ENCODE measurements at places on chromosomes 4 and X. TPM values are rescaled to one million over a fixed set of nuclear protein-coding genes. Genes with fewer than 3 reads are reported as not detected.

GRCh38 chr4:82499738-82500434 lies 61.9 kb downstream of the TMEM150C start:
- DNase-seq, result no peak

- no peak for DNase-seq
Observed at GRCh38 chrX:21800344-21800770, 39.1 kb upstream of the MBTPS2 start.

DNA sequence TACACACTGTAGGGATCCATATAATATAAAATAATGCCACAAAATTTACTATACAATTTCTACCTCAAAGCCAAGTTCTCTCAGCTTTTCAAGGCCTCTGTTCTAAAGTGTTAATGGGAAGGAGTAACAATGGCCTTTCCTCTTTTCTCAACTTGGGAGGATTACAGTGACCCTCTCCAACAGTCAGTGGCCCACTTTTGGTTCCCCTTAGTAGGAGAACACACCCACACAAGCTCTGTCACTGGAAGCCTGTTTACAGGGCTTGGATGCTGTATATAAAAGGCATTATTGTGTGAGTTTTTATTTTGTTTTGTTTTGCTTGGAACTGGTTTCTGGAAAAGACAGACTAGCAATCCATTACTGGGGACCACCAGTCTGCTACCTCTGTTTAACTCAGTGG lies 1.8 kb downstream of the ARHGEF6 start:
- no peak for DNase-seq

DNA sequence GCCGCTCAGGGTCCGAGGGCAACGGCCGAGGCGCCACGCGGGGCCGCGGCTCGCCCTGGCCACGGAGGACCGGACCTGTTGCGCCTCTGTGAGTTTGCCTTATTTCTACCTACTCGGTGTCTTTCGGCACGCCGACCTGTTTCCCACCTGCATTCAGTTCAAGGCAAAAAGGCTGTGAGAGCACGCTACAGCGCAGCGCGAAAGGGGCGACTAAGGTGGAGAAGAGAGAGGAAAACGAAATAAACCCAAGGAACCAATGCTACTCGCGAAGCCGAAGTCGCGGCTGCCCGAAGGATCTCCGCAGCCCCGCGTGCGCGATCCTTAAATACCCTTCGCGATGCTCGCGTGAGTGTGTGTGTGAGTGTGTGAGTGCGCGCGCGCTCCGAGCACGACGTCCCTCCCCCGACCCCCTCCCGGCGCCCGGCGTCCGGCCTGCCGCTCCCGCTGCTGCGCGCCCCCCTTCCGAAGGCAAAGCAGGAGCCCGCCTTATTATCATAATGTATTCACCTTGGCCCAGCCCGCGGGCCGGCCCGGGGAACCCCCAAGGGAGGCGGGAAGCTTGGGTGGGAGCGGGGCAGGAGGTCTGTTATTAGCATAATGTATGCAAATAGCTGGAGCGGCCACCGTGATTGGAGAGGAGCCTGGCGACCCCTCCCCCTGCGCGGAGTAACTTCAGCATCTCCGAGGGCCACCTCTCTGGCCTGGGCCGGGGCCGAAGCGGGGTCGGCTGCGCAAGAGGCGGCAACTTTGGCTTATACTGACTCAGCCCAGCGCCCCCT lies at the start of gene COL25A1:
TSS of gene COL25A1 (minus strand) at position 298 of the 779 bp plus-strand sequence.
- DNase-seq, result peak; percentile 71

- DNase-seq, result no peak
Observed at GRCh38 chr4:125131891-125132680, 182.7 kb upstream of the FAT4 start.

- no peak for DNase-seq
Observed at GRCh38 chrX:149961572-149961971, 23.3 kb upstream of the EOLA2 start.

- no peak for DNase-seq
Observed at GRCh38 chrX:137432609-137433008, 133.3 kb upstream of the ZIC3 start.

DNA sequence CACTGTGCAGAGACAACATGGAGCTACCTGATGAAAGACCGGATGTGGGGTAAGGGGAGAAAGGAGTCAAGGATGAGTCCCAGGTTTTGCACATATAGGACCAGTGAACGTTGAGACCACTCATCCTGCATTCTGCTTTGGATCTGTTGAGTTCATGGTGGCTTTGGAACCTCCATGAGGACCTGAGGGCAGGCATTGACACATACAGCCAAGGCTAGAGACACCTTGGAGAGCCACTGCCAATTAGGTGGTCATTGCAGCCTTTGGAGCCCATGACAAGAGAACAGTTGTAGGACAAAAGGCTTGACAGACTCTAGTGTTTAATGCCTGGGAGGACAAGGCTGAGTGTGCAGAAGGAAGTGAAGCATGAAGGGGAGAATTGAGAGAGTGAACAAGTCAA lies 87.9 kb downstream of the STK32B start:
- DNase-seq, result no peak

GRCh38 chr4:125928652-125929051 lies 613.9 kb downstream of the FAT4 start:
- DNase-seq, result no peak

- no peak for DNase-seq
Observed at GRCh38 chr4:18676526-18676915, 655.0 kb upstream of the LCORL start.

- DNase-seq, result peak; percentile 9
Observed at GRCh38 chrX:151899622-151900021, 13.1 kb upstream of the MAGEA4 start.

GRCh38 chr4:101288365-101289145 lies 58.8 kb downstream of the PPP3CA start:
- DNase-seq, result no peak

GRCh38 chr4:4859799-4860599 lies 534 bp downstream of the MSX1 start:
- DNase-seq, result no peak

DNA sequence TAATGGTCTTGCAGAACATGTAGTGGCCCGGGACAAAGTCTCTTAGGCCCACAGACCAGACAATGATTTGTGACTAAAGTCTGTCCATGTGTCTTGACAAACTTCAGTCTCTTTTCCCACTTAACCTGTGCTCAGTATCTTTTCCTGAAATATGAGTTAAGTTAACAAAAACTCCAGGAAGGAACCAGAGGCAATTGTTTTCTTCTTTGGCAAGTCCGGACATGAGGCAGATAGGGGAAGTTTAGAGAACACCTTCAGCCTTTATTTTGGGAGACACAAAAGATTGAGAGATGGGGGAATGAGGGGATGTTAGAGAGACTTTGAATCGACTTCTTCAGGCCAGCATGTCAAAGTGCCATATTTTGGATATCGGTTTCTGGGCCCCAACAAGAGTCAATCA lies 80.2 kb upstream of the FRMPD4 start:
- no peak for DNase-seq

DNA sequence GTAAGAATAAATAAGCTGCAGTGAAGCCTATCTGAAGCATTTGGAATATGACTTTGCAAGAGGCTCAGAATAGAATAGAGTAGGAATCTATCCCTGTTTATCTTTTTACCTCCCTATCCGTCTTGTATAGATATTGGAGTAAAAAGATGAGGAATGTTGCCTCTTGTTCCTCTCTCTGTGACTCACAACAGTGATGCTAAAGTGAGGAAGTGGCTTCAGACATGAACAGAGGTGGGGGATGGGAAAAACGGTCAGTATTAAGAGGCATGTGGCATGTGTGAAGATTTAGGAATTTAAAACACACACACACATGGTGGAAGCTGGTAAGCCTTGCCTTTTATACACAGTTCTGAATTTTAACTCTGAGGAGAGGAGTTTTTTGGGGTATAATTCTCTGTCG lies 3.8 kb upstream of the DCAF4L1 start:
- no peak for DNase-seq

DNA sequence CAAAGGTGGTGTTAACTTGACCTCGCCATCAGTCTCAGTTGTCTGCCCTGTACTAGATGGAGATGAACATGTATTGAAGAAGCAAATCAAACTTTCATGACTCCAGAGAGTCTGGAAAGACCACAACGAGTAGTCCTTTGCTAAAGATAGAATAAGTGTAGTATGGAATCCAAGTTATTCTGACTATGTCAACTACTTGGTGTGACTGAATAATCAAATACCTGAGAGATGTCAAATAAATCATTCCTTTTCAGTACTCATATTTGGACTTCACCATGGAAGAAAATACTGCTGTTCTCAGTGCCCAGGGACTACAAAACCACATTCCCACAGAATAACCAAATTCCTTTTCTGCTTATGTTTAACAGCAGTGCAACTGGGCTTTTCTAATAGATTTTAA lies 161.2 kb upstream of the SPRY1 start:
- DNase-seq, result peak; percentile 72

DNA sequence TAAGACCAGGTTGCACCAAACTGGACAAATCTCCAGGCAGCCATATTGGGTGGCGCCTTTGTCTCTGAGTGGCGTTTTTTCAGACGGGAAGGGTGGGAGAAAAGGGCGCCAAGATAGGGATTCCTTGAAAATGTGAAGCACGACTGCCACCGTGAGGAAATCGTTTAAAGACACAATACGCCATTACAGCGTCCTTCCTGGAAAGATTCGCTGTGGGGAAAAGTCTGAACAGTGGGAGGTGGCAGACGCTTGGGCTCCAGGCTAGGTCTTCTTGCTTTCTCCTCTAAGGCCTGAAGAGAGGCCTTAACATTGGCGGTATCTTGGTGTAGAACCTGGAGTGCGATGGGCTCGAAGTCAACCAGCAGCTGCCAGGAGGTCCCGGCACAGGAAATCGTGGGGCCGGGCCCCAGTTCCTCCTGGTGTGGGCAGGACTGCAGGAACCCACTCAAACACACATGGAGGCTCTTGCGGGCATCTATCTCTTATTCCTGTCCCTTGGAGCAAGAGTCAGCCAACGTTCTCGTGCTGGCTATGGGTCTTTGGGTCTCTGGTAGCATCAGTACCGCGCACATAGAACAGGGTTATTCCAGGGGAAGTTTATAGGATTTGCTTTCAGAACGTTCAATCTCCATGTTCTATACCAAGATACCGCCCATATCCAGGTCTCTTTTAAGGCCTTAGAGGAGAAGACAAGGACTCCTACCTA lies 208.8 kb downstream of the OR13H1 start:
- DNase-seq, result peak; percentile 94

DNA sequence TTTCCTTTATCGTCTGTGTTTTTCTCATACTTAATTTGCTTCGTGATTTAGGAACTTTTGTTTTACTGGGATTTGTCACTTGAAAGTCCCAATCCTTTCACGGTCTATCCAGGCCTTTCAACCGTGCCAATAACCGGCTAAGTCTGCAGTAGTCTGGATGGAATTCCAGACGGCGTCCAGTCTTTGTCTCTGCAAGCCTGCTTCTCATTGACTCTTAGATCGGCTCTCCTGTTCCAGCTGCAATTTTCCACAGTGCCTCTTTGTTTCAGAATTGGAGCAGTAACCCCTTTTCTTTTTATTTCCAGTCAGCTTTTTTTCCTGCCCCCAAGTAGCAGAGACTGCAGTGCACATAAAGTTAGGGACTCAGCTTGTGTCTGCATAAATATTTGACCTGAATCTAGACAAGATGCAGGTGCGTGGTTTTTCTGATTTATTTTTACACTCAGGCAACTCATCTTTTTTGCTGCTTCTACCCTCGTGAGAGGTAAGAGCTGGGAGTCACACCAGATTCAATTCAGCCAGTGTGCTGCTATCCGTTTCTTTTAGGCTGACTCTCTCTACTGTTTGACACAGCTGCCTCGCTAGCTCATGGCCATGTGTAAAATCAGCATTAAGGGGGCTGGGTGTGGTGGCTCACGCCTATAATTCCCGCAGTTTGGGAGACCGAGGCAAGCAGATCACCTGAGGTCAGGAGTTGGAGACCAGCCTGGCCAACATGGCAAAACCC lies 37.4 kb upstream of the DHRSX start:
- peak; percentile 53 for DNase-seq

DNA sequence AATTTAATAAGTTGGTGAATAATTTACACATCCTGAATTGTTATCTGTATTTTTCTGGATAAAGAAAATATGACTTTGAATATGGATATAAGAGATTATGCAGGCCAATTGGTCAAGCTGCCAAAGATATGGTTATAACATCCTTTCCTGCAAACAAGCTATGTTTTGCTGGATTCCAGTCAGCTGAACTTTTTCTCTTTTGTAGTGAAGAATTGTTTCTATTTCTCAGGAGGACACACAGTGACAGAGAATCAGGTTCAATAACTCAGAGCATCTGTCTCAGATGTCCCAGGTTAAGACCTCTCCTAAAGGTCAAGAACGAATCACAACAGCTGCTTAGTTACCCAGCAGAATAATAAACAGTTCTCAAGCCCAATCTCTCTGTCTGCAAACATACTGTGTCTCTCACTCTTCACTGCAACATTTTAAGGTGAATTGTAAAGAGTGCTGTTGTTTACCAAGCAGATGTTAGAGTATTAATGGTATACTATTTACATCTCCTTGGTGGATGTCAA lies 189.5 kb upstream of the ANKRD50 start:
- no peak for DNase-seq

DNA sequence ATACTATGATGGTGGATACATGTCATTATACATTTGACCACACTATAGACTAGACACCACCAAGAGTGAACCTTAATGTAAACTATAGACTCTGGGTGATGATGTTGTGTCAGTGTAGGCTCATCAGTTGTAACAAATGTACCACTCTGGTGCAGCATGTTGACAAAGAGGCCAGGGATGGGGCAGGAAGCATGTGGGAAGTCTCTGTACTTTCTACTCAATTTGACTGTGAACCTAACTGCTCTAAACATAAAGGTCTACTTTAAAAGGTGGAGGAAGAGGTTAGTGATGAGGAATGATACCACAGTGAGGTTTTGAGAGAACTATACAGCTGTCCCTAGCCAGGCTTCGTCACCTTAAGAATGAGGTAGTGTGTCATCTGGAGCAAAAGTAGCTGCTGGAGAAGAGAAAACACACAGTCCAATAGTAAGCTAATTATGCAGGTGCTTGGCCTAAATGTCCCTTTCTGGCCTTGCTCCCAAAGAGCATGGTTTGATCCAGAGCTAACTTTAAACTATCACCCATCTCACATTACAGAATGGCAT lies 38.4 kb downstream of the GRSF1 start:
- no peak for DNase-seq

- no peak for DNase-seq
Observed at GRCh38 chr4:146522869-146523205, 1.1 kb upstream of the SLC10A7 start.

GRCh38 chrX:71128915-71129765 lies 10.7 kb downstream of the MED12 start:
- peak; percentile 69 for DNase-seq

DNA sequence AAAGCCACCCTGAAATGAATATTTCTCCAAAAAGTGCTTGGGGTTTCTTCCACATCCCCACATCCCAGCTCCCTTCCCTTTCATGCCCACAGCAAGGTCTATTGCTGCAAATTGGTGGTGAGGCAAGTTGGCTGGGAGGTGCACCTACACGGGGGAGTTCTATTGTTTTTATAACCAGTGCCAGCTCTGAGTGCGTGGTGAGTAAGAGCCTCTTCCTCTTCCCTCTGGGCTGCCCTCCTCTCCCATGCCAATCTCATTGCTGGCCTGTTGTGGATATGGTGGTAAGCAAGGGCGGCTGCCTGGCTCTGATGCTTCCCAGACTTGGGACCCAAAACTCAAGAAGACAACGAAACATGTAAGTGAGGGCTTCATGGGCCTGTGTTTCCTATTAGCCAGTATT lies 204.3 kb downstream of the SHROOM3 start:
- DNase-seq, result no peak

GRCh38 chr4:134078230-134078914 lies 123.2 kb downstream of the PABPC4L start:
- no peak for DNase-seq

Gene ASB5
- 97.9 TPM for polyA plus RNA-seq

Gene MAGEB10
- not detected for polyA plus RNA-seq

Gene ARX
- 3.9 TPM for polyA plus RNA-seq

Gene SFRP2
- polyA plus RNA-seq, result 29.5 TPM

Gene GPRIN3
- polyA plus RNA-seq, result 3.3 TPM

Gene ATP2B3
- 0.68 TPM for polyA plus RNA-seq

Gene HHIP
- 4.7 TPM for polyA plus RNA-seq

Gene SPATA18
- 2.1 TPM for polyA plus RNA-seq

Gene SOX3
- 0.12 TPM for polyA plus RNA-seq

Data from muscle of back (tissue), 13 donors.